ENCODE measurements at places on chromosomes 4 and X.

- no peak for DNase-seq
Measured at GRCh38 chrX:39855748-39856129, 242.0 kb downstream of the BCOR start.

GRCh38 chr4:139631791-139632190 is 33.8 kb upstream of the MGST2 start:
- no peak for DNase-seq

GRCh38 chr4:147909225-147909624 is 177.3 kb downstream of the ARHGAP10 start:
- no peak for DNase-seq

- no peak for DNase-seq
Measured at GRCh38 chrX:19912-20571, 261.1 kb upstream of the PLCXD1 start.

DNA sequence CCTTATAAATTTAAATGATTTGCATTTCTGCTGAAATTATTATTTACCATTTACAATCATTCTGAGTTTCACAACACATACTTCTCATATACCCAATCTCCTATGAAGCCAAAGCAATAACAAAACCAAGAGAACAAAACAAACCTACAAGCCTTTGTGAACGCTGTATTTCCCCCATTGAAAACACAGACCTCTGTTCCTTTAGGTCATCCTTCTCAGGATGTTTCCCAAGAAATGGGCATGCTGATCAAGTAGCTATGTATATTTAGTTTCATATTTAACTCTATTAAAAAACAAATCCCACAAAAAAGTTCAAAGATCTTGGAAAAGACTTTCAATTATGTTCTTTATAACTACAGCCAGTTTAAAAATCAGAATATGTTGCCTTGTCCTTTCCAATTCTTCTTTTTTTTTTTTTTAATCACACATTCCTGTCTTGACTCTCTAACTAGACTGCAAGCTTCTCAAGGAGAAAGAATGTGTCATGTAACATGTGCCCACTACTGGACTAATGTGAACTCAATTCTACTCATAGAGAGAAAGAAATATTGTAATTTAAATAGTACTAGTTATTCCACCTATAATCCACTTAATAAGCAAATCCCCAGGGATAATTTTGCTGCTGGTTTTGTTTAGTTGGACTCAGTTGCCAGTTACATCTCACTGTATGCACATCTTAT is 84.3 kb upstream of the PRSS48 start:
- no peak for DNase-seq

GRCh38 chrX:39247536-39247935 is 446.3 kb downstream of the MID1IP1 start:
- DNase-seq: no peak

- no peak for DNase-seq
Measured at GRCh38 chrX:39309018-39309635, 507.9 kb downstream of the MID1IP1 start.

GRCh38 chrX:2145692-2146367 is 354.9 kb downstream of the DHRSX start:
- no peak for DNase-seq

DNA sequence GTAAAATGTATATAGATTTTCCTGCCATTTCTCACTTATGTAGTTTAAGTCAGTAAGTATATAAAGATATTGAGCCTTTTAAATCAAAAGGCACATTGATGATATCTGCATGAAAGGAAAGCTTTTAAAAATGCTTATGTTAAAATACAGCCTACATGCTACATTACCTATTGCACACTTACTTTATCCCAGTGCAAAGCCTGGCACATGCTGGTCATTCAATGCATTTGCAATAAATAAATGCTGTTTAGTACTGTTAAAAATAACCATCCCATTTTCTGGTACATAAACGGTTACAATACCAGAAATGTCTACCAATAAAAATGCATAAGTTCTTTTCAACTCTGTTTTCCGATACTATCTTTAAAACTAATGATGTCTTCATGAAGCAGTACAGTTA is 22.1 kb upstream of the SPATA4 start:
- no peak for DNase-seq

GRCh38 chr4:41122775-41123174 is 91.6 kb downstream of the APBB2 start:
- DNase-seq: no peak

DNA sequence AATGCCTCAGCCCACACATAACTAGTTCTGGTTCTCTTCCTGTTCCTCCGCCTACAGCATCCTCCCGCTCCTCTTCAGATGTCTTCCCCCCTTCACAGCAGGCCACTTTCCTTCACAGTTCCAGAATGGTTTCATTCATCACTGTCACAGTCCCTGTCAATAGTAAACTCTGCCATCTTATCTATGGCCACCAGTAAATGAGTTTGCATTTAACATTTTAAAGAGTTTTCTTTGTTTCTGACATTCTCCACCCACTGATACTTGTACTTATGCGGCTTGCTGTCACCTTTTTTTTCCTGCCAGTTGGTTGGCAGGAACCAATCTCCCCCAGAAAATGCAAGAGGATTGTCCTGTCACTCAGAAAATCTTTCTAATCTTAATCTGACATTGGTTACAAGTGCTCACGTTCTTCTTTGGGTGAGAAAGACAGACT is 114.1 kb downstream of the GLUD2 start:
- no peak for DNase-seq

DNA sequence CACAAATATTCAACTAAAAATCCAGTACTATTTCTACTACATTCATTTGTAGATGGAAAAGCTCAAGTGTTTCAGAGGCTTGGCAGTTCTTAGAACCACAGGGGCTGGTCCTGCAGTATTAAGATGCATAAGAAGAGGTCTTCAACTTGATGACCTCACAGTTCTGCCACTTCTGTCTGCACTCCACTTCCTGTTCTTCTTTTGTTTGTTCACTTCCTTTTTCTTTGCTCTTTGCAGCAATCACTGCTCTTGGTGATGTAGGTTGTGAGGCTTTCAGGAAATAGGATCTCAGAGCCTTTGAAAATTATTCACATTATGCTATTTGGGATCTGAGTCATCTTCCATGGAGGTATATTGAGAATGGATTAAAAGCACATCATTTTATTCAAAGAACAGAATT is 602.0 kb upstream of the CPEB2 start:
- no peak for DNase-seq

DNA sequence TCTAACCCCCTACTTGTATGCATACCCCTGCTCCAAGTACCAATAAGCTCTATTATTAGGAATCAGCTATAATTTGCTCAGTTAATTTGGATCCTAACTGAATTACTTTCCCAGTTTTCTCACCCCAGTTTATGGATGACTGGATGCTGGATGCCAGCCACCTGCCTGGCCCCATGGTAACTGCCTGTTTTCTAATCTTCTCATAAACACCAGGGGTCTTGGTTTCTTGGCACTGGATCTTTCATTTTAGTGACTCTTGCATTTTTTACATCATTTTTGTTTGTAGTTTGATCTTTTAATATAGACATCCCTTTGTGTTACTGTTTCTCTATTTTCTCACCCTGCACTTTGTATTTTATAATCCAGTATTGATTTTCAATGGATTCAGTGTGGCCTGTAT is 246.8 kb downstream of the ADGRL3 start:
- DNase-seq: no peak

DNA sequence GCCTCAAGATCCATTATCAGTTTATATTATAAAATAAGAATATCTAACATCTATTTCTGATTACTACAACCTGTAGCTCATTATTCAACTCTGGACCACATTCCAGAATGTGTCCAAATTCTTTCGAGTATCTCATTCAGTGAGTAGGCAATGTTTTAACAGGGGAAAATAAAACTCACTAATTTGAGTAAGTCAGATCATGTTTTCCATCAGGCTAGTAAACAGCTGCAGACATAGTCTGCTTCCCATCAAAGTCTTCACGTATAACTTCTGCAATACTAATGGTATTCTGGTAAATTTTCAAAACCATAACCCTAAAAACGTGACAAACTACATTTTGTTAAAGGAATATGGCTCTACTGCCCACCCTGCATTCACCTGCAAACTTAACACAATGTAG is 31.8 kb downstream of the TBCK start:
- no peak for DNase-seq

DNA sequence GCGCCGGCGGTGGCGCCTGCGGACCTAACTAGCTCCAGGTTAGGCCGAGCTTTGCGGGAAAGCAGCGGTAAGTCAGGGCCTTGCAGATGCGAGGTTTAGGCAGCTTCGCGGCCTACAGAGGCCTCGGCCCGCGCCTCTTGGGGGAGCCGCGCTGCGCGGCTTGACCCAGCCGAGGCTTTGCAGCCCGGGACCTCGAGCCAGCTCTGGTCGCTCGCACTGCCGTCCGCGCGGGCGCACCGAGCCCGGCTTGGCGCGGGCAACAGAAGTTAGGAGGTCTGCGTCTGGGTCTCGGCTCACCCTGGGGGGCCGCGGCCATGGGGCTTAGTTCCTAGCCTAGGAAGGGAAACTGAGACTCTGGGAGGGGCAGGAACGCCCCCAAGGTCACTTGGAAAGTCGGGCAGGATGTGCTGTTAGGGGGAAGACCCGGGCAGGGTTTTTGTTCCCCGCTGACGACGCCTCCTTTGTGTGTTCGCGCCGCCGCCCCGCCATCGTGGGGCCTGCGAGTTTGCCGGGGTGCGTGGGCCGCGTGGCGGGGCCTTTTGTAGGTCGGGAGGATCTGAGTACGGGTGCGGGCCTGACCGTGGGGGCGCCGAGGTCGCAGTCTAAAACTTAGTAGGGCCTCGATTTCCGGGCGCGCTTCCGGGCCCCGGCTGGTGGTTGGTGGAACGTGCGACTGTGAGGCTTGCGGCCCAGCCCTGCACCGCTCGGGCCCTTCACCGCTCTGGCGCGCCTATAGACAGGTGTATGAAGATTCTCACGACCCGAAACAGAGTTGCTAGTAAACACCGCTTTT is 482 bp downstream of the RNF4 start:
- no peak for DNase-seq

GRCh38 chrX:129842510-129843208 is 1.0 kb downstream of the ZDHHC9 start:
- no peak for DNase-seq

DNA sequence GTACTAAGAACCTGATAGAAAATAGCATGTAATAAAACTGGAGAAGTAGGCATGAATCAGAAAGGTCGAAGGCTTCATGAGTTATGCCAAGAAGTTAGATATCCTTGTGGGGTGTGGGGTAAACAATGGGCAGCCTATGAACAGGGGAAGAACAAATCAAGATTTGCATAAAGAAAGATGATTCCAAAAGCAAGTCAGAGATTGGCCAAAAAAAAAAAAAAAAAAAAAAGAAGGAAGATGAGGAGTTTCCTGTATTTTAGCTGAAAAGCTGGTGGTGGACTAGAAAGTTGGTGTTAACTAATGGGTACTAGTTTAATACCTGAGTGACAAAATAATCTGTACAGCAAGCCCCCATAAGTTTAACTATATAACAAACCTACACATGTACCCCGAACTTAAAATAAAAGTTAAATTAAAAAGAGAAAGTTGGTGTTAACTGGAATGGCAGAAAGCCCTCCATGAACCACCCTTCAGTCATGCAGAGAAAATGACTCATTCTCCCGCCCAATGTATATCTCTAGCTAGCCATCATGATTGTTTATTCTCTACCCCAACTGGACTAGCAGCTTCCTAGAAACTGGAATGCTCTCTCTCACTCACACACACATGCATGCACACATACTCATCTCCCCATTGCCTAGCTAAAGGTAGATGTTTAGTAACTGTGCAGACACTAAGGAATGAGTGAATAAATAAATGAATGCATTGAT is 41.7 kb downstream of the ATP11C start:
- no peak for DNase-seq

- no peak for DNase-seq
Measured at GRCh38 chrX:140091125-140091886, 126.0 kb upstream of the CXorf66 start.

- DNase-seq: no peak
Measured at GRCh38 chr4:8156617-8157016, 2.0 kb downstream of the ABLIM2 start.

DNA sequence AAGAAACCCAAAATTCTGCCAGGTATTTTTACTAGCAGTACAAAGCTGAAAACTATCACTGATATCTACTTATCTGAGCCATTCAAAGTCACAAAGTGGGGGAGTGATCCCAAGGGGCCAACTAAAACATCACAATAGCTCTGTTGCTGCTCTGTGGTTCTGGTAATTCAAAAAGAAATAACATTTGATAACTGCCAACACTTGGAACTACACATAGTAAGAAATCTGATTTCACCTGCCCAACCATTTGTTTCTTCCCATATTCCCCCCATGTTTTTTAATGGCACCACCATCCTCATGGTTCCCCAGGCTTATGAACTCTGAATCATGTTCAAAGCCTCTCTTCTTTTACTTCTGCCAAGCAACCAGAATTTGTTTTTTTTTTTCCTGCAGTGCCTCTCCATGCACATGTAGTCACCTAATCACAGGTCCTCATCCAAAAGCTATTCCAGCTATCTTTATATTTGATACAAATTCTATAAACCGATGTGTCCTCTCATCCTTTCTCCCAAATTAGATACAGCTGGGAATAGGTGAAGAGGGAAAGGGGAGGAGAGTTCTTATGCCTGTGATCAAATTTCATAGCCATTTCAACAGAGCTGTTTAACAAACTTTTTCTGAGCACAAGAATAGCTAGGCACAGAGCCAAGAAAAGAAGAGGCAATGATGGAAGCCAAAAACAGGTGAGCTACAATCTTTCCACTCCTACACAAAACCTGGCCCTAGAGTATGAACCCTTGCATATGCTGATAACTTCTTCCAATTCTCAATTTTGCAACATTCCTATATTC is 7.7 kb downstream of the AMMECR1 start:
- no peak for DNase-seq

DNA sequence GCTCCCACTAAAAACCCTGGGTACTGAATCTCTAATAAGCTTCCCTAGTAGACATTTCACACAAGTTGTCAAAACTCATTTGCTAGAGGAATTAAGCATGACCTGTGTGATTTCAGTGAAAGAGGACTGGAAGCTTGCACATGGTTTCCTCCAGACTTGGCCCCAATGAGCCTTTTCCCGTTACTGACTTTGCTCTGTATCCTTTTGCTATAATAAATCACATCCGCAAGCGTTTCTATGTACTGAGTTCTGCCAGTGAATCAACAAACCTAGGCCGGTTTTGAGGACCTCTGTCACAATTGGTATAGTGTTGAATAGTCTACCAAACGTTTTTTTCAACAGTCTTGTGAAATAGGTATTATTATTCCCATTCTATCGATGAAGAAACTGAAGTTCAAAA is 8.2 kb downstream of the ATP11C start:
- no peak for DNase-seq

- DNase-seq: no peak
Measured at GRCh38 chrX:96564595-96564994, 120.0 kb upstream of the DIAPH2 start.

GRCh38 chr4:141705048-141705746 is 68.8 kb downstream of the IL15 start:
- DNase-seq: no peak

GRCh38 chr4:184745831-184746795 is 12.2 kb upstream of the CENPU start:
- no peak for DNase-seq

GRCh38 chrX:134658002-134658759 is at the start of gene PLAC1:
Gene PLAC1, minus strand, starts transcription at chrX:134658471. Its CDS starts 91,789 bp downstream, at chrX:134566682.
- no peak for DNase-seq
